ENCODE measurements at places on chromosomes 7 and 10.

DNA sequence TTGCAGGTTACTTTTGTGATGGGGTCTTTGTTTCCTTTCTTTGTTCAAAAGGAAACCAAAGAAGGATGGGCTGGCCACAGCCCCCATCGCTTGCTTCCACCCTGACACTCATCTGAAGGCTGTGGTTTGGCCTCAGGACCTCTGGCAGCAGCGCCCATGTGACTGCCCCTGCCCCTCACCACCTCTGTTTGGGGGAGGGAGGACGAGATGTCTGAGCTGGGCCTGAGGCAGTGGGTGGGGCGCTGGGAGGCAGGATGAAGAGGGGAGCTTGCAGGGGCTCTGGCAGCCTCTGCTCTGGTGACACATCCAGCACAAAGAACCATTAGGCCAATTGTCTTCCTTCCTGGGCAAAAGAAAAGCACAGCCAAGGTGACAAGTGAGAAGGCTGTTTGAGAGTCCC, 15.9 kb upstream of the CHST15 start:
- no peak for DNase-seq

DNA sequence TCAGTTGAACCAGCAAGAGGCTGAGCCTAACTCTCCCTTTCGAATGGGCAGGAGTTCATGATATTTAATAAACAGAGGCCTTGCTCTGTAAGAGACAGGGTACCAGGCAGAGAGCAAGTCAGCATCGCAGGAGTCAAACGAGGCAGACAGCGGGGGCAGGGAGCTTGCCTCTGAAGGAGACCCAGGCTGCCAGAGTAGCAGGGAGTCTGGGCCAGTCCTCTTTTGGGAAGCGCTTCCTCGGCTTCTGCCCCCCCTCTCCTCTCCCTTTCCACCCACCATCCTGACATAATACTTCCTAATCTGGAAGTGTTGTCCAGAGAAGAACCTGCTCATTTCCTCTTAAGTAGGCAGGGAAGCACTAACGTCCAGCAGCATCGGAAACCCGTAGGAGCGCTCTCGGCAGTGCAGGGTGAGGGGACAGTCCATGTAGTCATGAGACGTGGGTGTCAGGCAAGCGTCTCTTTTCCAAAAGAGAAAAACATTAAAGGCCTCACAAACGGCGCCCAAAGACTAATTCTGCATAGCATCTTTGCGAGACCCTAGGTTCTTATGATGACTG, 171.1 kb downstream of the EGFR start:
- no peak for DNase-seq

GRCh38 chr7:56483153-56483552, 366.9 kb upstream of the NUPR2 start:
- no peak for DNase-seq

GRCh38 chr10:61983255-61983654, 81.8 kb downstream of the ARID5B start:
- no peak for DNase-seq

- DNase-seq = no peak
Measured at GRCh38 chr7:110854651-110855050, 236.3 kb upstream of the LRRN3 start.

GRCh38 chr7:137036768-137037167, 168.3 kb downstream of the CHRM2 start:
- no peak for DNase-seq

GRCh38 chr10:53127686-53128085, 355.1 kb upstream of the MBL2 start:
- no peak for DNase-seq

- no peak for DNase-seq
Measured at GRCh38 chr7:107499731-107500130, 29.9 kb downstream of the GPR22 start.

DNA sequence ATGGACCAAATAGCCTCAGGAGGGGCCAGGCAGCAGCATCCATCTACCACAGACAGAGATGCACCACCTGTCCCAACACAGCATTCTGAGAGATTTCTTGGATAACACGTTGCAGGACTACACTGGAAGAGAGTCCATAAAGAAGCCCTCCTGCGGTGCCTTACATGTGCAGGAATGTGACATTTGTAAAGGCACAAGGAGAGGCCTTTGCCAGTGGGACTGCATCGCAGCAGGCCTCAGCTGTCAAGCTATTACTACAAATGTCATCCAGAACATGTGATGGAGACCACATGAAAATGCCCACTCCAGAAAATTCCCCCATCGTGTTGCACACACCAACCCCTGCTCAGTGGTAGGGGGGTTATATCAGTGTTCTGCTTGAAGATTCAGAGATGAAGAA, 77.4 kb downstream of the ATXN7L1 start:
- no peak for DNase-seq

DNA sequence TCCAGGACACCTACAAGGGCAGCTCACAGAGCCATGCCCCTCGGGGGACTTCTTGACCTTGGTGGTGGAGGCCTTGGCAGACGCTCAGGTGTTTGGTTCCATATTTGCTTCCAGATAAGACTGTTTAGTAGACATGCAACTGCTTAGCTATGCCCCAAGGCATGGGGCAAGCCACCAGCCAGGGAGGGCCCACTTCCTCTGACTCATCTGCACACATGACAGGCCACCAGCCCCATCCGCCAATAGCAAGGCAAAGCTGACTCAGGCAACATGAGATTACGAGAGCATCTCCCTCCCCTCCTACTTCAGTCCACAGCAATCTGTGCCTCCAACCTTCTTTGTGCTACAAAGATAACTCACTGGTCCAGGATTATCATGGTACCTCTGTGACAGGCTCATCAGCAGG, 54.9 kb downstream of the KCNMA1 start:
- DNase-seq = no peak

GRCh38 chr7:47320296-47320695, 261.6 kb downstream of the TNS3 start:
- DNase-seq = no peak

GRCh38 chr7:88396295-88396947, 89.7 kb upstream of the STEAP4 start:
- DNase-seq = no peak

GRCh38 chr10:32943854-32944661, 14.0 kb downstream of the ITGB1 start:
- DNase-seq = no peak

GRCh38 chr10:114347791-114348190, 56.5 kb downstream of the AFAP1L2 start:
- DNase-seq = no peak

DNA sequence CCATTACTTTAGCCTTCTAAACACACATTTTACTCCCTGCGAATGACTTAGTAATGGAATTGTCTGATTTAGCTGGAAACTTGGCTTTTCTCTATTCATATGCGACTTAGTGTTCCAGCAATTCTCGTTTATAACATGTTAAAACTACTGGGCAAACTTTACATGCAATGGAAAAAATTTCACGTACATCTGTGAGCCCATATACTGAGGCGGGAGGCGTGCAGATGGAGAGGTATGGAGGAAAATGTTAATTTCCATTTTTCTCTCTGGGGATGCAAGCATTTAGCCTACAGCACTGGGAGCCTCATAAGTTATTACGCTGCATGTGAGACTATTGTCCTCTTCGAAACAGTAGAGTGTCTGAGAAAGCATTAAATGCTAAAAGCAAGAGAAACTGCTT, 591.5 kb upstream of the ANKRD30A start:
- DNase-seq = no peak

GRCh38 chr7:43669286-43670081, 59.8 kb downstream of the COA1 start:
- no peak for DNase-seq

- no peak for DNase-seq
Measured at GRCh38 chr7:156759143-156759542, 118.6 kb downstream of the RNF32 start.

- DNase-seq = no peak
Measured at GRCh38 chr10:73117976-73118743, 7.9 kb downstream of the NUDT13 start.

- no peak for DNase-seq
Measured at GRCh38 chr7:109552017-109552416, 982.3 kb downstream of the DNAJB9 start.

DNA sequence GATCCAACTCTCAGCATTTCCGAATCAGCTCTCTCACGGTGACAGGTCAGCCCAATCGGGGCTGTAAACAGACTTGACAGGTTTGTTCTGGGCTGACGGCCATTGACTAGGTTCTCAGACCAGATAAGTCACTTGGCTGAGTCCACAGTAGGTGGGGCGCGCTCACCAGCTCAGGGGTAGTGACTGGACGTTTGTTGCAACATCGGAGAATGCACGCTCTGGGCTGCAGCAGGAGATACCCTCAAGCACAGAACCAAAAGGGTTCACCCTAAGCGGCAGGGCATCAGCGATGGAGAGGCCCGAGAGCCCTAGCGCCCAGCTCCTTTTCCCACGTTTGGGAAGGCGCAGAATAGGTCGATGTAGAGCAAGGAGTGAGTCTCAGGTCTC, 1.8 kb downstream of the KLLN start:
- no peak for DNase-seq

DNA sequence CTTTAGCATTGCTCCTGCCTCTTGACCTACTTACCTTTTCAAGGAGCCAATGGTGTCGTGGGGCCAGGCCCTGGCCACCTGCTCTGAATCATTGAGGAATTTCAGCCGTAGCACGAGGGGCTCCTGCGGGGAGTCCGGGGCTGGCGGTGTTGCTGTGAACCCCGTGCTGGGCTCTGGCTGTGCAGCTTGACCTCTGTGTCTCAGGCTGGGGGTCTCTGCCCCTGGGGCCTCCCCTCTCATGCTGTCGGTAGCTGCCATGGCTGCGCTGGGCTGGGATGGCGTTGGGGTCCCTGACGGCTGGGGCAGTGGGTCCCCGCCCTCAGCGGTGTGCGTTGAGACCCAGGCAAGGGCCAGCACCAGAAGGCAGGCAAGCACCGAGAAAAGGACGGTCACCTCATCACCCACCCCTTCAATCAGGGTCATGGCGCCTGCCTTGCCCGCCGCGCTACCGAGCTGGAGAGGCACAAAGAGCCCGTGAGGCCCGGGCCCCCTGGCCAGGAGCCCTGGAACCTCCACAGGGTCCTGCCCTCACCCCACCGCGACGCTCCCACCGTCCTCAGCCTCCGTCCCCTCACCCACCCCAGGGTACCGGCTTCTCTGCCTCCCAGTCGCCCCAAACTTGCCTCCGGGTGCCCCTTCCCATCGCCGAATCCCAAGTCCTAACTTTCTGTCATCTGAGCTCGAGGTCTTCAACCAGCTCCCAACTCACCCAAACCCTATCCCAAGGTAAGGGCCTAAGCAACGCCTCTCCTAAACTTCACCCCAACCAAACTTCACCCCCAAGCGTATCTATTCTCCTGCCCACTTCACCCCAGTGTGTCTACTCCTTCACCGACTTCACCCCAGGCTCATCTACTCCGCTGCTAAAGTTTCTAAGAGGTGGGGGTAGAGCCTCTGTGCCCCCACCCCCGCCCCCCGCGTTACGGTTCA, 887 bp downstream of the TMUB1 start:
- DNase-seq = no peak

- no peak for DNase-seq
Measured at GRCh38 chr7:105017657-105018365, 3.8 kb downstream of the KMT2E start.

GRCh38 chr7:47814905-47815613, 133.2 kb downstream of the PKD1L1 start:
- DNase-seq = no peak

DNA sequence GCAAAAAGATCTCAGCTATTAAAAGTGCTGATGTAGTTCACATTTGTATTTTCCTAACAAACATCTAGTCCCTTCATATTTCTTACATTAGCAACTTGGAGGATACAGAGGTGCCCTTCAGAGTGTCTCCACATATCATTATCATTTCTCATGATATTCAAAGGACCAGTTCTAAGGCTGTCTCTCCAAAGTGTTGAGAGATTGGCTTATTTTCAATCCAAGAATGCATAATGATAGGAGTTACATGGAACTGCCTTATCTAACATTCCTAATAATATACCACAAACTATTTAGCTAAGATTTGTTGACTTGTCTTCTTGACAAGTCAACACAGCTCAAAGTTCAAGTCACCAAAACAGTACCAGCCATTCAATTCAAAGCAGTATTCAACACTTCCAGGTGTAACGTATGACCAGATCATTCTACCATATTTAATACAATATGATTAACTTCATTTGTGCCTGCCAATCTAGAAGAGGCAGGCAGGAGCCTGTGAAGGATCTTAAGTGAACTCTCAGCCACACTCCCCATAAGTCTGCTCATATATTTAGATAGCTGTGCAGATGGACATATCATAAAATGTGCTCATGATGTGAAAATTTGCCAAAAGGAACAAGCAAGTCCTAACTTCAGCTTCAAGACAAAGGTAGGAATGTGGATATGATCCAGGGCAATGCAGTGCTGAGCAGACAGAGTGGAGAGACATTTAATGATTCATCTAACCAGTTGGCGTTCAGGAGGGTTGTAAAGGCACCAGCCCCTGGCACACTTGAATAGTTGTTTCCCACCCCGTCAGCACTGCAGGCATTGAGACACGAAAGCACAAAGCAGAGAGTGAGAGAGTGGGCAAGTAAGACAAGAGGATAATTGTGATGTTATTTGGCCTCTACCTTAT, 108.3 kb downstream of the MTERF1 start:
- no peak for DNase-seq

DNA sequence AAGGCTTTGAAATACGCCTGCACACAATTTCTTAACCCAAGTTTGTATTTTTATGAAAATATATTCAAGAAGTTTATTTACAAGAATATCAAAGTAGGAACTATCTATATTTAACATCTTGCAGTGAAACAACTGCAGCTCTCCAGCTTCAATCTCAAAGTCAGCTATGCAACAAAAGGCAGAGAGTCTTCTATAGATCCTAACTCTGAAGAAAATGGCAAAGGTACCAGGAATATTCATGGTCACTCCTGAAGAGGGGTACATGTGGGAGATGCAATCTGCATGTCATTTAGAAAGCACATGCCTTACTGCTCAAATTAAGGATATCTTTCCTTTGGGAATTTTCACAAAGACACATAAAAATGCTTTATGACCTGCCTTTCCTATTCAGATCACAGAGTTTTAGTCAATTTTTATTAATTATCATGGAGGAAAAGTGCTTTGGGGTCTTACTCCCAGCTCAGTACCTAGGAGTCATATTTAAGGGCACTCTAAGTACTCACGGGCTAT, 1.5 kb downstream of the ANK3 start:
- DNase-seq = no peak

- DNase-seq = no peak
Measured at GRCh38 chr10:52261362-52261761, 52.7 kb upstream of the DKK1 start.

GRCh38 chr7:38748056-38748610, 117.0 kb upstream of the AMPH start:
- no peak for DNase-seq

DNA sequence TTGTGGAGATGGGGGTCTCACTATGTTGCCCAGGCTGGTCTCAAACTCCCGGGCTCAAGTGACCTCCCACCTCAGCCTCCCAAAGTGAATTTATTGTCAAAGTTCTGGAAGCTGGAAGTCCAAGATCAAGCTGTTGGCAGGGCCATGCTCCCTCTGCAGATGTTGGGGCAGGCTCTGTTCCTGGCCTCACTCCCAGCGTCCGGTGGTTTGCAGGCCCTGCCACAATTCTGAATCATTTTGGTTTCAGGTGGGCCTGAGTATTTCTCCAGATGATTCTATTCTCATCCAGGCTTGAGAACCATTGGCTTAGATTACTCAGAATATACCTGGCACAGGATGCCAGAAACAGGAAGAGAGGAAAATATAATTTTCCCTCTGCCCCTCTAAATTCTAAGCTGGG, 737.4 kb downstream of the TNS3 start:
- no peak for DNase-seq
